ENCODE measurements at places on chromosomes 16 and 17.

- no peak for DNase-seq
These were observed 18.0 kb upstream of the CPSF4L start for GRCh38 chr17:73279704-73280103.

DNA sequence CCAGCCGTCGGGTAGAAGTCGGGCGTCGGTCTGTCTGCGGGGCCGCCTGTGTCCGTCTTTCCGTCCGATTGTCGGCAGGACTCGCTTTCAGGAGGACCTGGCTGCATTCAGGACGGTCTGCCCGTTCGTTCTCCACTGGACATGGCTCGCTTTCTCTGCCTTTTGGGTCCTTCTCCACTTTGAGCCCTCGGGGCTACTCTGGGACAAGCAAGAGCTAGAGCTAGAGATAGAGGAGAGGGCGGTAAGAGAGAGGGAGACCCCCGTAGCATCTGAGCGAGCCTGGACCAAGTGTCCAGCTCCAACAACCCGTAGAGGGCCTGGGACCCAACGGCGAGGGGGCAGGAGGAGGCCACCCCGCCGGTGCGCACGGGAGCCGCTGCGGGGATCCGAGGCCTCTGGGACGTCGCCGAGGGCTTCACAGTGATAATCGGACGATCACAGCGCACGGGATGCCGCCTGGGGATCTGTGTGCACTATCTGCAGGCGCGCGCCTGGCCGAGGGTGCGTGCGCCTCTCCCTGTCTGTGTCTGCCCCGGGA lies 4.5 kb downstream of the TBX4 start:
- DNase-seq: no peak

DNA sequence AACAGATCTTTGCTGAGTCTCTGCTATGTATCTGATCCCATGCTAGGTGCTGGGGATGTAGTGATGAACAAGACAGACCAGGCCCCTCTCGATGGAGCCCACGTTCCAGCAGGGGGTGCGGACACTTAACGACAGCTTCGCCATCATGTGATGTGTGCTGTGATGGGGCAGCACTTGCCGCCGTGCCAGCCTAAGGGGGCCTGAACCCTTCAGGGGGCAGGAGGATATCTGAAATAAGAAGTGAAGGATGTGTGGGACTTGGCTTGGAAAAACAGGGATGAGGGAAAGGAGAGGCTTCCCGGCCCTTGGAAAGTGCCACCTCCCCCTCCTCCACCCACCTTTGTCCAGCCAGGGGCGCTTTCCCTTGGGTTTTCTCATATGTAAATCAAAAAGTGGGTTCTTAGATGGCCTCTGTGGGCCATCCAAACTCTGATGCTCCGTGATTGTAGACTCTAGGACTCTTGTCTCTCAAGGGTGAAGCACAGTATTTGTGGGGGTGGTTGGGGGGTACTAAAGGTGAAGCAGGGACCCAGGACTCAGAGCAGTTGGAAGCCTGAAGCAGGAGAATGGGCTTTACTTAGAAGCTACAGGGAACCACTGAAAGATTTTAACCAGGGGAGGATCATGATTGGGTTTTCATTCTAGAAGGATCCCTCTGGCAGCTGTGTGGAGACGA lies 4.0 kb upstream of the DLX3 start:
- no peak for DNase-seq

GRCh38 chr17:36105781-36106492 lies 2.3 kb downstream of the CCL4 start:
- DNase-seq: no peak

- no peak for DNase-seq
These were observed 206.5 kb downstream of the ABCC12 start for GRCh38 chr16:47949276-47949675.

DNA sequence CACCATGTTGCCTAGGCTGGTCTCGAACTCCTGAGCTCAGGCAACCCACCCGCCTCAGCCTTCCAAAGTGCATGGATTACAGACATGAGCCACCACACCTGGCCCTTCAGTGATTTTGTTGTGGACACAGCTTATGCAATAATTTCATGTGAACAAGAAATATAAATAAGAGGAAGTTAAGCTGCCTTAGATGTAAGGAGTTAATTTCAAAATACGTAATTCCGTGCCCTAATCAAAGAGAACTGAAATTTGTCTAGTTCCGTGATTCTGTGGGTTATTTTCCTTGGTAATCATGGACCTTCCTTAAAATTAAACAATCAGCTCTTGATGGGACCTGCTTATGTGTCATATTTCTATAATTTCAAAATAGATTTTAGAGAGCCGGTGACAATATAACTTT lies 11.9 kb downstream of the TVP23A start:
- DNase-seq: no peak

GRCh38 chr17:66483906-66484305 lies 181.5 kb downstream of the PRKCA start:
- DNase-seq: no peak

DNA sequence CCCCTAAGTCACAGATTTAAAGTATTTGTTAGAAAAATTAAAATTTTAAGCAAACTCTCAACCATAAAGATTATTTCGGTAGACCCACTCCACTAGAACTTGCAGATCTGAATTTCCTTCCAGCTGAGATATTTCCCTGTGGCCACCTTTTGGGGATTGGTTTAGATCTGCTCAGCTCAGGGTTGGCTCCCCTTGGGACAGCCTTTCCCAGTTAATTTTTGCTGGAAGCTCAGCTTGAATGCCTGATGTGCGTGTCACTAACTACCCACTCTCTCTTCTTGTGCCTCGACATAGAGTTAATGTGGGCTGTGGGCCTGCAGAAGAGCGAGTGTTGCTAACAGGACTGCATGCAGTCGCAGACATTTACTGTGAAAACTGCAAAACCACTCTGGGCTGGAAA lies 57.6 kb downstream of the YPEL2 start:
- DNase-seq: no peak

- DNase-seq: no peak
These were observed 39.2 kb downstream of the TEKT5 start for GRCh38 chr16:10655415-10655977.

- DNase-seq: no peak
These were observed 9.8 kb downstream of the EIF4A3 start for GRCh38 chr17:80137131-80137530.

- DNase-seq: no peak
These were observed 1.4 kb upstream of the KANSL1 start for GRCh38 chr17:46194393-46195216.

DNA sequence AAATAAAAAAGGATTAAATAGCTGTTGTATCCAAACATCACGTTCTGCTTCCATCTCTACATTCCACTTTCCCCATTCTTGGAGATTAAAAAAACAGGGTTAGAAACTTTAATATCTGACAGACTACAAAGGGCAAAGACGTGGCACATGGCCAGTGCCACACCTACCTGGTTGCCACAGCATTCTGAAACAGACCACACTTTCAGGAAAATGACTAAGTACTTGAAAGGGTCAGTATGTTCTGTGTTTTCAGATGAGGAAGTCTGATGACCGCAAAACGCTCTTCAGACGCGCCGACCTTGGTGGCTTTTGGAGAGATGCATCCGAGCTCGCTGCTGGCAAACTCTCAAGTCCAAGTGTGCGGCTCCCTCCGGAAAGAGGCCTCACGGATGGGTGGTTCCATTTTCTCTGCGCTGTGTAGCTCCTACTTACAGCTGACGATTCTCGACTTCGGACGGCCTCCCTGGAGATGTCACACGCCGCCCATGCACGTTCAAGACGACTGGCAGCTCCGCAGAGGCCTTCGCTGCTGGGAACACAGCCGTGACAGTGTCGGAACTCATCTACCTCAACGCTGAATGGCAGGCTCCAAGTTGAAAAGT lies 15.5 kb downstream of the MAP1LC3B start:
- no peak for DNase-seq

GRCh38 chr17:28552176-28552999 lies at the start of gene UNC119:
Gene UNC119, minus strand, starts transcription at chr17:28552624. Its CDS starts 67 bp downstream, at chr17:28552557.
- DNase-seq: no peak

DNA sequence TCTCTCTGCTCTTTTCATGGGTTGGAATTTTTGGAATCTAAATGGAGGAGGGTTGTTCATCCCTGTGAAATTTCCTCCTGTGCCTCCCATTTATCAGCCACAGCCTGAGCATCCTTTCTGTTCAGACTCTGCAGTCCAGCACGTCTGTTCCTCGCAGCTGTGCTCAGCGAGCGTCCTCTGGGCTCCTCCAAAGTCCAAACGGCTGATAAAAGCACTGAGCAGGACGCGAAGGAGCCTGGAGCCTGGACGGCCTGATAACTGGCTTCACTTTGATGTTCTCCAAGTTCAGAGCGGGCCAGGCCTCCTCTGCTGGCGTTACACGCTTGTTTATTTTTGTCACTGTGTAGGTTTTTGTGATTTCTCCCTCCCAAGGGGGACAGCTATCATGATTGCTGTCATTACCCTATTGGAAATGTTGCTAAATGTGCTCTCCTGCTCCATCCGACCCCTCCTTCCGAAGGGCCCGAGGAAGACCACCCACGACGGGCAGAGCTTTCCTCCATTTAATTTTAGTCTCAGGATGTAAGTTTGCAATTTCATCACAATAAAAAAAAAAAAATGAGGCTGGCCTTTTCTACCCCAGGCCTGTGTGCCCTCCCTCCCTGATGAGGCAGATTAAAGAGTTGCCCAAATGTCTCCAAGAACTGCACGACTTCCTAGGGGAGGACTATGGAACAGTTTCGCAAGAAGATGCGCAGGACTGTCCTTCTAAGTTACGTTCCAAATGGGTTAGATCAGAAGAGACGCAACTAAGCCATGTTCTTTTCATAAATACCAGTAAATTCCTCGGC lies 290.5 kb upstream of the FOXF1 start:
- no peak for DNase-seq

All from NCI-H2081 treated with DMSO at 0.1 percent for 48 hours (cell line).